ENCODE measurements at places on chromosomes 7 and 10.
A peak's percentile ranks its signal among the peaks of the same experiment; 100 is the strongest.

DNA sequence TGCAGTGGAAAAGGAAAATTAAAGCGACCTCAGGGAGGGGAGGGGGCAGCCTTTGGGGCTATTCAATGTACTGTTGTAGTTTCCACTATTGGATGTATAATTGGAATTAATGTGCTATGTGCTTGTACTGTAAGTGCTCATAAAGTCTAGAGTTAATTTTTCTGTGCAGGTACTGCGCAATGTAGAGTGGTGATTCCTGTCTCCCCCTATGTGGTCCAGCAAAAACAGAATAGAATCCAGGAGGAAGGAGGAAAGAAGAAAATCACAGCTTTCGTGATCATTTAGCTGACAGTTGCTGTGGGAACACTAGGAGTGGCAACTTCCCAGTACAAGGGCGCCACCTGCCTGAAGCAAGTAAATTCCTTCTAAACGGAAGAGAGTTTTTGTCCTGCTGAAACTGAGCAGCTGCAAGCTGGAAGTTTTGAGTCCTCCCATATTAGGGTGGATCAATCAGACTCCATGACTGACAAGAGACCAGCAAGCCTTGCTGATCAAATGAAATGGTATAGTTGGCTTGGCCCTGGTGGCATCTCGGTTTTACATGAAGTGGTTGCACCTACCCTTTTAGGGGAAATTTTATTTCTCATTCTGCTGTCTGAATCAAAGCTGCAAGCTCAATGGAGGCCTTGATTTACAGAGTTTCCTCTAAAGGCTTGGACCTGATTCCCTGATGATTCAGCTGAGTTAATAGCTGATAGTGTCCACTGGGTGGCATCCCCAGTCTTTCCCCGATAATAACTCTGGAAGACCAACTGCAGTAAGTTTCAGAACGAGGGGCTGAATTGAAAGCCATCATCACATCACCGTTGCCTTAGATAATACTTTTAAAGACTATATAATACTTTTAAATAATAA lies 299.8 kb downstream of the HGF start:
- DNase-seq = peak; percentile 79

DNA sequence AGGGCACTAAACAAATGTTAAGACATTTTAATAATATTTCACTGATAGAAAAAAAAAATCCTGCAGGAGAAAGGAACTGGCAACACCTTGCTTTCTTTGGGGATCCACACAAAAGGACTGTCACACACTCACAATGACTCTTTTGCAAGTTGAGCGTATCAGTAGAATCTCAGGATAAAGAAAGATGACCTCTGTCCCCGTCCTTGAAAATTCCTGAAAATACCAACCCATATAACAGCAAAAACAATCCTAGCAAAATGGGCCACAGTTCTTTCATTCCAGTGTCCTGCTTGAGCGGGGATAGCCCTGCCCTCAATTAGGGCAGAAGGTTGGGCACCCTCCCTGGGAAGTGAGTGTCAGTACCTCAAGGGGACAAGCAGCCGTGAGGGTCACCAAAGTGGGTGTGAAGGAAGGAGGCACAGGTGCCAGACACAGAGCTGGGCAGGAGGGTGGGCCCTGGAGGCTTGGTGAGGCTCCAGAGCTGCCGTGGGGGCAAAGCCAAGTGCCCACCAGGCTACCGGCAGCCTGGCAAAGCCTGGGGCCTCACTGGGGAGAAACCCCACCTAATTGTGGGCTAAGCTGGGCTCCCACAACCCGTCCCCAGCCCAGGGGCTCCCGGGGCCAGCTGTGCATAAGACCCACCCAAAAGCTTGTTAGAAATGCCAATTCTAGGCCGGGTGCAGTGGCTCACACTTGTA lies 2.8 kb downstream of the WDR86 start:
- DNase-seq = no peak

DNA sequence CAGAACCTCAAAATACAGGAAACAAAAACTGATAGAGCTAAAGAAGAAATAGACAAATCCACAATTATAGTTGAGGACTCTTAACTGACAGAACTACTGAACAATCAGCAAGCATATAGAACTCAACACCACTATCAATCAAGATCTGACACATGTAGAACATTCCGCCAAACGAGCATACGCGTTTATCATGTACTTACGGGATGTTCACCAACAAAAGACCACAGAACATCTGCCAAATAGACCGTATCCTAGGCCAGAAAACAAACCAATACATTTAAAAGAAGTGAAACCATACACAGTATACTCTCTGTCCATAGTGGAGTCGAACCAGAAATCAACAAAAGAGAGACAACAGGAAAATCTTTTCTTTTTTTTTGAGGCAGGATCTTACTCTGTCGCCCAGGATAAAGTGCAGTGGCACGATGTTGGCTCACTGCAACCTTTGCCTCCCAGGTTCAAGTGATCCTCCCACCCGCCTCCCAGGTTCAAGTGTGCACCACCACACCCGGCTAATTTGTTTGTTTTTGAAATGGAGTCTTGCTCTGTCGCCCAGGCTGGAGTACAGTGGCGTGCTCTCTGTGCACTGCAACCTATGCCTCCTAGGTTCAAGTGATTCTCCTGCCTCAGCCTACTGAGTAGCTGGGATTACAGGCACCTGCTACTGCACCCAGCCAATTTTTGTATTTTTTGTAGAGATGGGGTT lies 5.1 kb downstream of the GNA12 start:
- no peak for DNase-seq

DNA sequence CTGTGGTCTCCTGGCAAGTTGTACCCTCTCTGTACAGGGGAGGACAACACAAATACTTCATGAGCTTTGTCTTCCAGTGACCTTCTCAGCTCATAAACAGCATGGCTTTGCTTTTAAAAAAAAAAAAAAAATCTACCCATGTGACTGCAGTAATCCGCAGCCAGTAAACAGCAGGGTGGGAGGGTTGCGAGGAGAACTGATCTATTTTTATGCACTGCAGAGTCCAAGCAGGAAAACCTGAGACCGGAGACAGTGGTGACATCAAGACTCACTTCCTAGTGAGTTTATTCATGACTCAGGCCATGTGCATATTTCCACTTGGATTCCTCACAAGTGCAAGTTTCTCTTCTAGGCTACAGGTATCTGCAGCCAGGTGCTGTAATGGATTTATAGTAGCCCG lies 127.9 kb downstream of the NRF1 start:
- peak; percentile 85 for DNase-seq

GRCh38 chr10:102729029-102730026 lies 14.4 kb upstream of the WBP1L start:
- peak; percentile 80 for DNase-seq

GRCh38 chr7:26166684-26167266 lies 14.8 kb downstream of the NFE2L3 start:
- DNase-seq = no peak

DNA sequence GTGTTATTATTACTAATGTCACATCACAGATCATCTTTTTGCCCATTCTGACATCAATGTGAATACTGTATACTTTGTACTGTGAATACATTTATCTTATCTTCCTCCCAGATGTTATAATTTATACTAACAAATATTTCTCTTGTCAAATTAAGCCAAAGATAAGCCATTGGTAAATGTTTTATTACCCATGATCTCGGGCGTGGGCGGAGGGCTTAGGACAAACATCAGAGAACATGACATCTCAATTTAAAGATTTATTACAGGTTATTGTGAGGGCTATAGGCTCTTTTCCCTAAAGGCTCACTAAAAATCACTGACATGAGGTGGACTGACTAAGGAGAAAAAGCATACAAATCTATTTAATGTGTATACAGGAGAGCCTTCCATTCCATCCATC lies 58.2 kb upstream of the DGKB start:
- no peak for DNase-seq

GRCh38 chr7:2163600-2164555 lies 68.9 kb downstream of the MAD1L1 start:
- DNase-seq = no peak

DNA sequence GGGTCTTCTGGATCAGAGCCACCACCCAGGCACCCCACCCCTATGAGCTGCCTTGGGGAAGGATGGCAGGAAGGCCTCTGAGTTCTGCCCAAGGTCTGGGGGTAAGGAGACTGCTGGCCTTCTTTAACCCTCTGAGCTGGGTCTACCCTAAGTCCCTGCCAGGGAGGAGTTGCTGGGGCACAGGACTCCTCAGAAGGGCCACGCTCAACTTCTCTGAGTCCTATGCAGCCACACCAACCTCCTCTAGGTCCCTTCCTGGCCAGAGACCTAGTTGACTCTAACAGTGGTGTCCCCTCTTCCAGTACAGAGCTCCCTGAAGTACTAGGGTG lies 2.6 kb upstream of the NEURL1 start:
- DNase-seq = no peak
